ENCODE measurements at places on chromosomes 3 and 15. TPM values are rescaled to one million over a fixed set of nuclear protein-coding genes. Genes with fewer than 3 reads are reported as not detected.

The CLDN16 gene
- 0.40 TPM for total RNA-seq

The GXYLT2 gene
- 4.0 TPM for total RNA-seq

The MYNN gene
- 12.0 TPM for total RNA-seq

The KLHL24 gene
- total RNA-seq: 14.4 TPM

The HAPLN3 gene
- 8.5 TPM for total RNA-seq

The RTP1 gene
- not detected for total RNA-seq

DNA sequence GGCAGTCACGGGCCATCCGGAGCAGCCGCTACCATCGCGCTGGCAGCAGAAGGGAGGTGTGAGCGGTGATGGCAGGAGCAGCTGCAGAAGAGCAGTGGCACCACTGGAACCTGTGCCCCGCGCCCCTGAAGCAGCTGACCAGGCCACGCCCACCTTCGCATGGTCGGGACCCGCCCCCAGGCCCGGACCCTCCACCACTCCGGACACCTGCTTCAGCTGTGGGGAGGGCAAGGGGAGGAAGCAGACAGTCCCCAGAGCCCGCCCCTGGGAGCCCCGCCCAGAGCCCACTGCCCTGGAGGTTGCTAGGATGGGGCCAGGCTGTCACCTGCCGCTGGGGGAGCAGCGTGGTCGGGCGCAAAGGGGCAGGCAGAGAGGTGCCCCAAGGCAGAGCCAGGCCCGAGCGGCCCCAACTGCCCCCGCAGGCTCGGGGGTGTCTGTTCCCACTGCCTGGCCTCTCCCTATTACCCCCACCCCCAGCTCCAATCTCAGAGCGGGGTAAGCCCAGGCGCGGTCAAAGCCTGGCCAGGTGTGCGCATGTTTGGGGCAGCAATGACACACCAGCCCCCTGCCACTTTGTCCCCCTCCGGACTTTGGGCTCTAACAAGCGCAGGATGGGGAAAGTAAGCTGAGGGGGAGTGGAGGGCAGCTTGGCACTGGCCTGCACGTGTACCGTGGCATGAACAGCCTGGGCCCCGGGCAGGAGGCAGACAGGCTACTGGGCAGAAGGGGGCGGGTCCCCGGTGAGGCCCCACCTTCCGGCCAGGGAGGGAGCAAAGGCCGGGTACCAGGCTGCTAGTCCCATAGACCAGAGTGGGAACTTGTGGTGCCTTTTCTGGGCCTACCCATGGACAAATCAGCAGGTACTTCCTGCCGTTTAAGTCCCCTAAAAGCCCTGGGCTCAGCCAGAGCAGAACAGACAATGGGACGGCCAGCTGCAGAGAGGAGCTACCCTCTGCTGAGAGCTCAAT lies 8.7 kb downstream of the SPCS1 start:
- DNase-seq: no peak

DNA sequence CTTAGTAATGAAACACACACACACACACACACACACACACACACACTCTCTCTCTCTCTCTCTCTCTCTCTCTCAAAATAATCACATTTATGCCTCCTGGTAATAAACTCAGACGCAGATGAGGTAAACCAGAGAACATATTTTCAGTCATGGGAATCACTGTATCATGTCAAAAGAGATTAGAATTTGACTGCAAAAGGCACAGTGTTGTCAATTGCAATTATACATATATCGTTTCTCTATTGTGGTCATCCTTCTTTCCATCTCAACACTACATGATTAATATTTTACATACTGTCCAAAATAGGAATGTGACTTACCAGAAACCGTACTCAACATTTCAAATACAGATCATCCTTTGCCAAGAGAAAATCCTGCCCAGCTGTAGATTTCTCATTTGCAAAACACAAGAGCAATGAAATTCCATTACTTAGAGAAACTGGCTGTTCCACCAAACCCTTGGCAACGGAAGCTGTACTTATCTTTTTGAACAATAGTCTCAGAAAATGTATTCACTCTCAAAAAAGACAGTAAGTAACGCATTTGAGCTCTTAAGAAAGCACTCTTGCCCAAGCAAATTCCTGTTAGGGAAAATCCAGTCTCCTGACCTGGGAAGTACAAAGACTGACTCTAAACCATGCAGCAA lies 24.3 kb downstream of the PDZRN3 start:
- DNase-seq: no peak

DNA sequence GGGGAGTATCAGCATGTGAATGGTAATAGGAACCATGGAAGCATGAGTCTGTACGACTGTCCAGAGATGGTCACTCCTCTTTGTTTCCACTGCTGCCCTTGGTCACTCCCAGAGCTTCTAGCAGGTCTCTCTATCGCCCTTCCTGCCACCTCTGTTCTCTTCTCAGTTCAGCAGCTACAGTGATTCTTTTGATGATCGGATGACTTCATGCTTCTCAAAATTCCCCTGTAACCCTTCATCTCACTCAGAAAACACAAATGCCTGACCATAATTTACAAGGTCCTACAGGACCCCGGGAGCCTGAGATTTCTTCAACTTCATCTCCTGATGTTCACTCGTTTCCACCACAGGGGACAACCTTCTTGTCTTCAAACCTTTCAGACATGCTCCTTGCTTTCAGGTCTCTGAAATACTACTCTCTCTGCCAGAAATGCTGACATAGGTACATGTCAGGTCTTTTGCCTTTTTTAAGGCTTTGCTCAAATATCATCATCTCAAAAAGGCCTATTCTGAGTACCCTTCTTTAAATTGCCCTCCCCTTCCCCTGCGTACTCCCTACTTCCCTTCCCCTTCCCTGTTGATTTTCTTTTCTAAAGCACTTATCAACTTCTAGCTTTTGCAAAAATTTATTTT lies 42.1 kb upstream of the BHLHE40 start:
- no peak for DNase-seq

GRCh38 chr3:120636795-120637401 lies 40.8 kb downstream of the NDUFB4 start:
- no peak for DNase-seq

GRCh38 chr3:151615464-151615863 lies 118.3 kb upstream of the AADACL2 start:
- DNase-seq: no peak

GRCh38 chr3:173641696-173642095 lies 244.2 kb downstream of the NLGN1 start:
- no peak for DNase-seq

DNA sequence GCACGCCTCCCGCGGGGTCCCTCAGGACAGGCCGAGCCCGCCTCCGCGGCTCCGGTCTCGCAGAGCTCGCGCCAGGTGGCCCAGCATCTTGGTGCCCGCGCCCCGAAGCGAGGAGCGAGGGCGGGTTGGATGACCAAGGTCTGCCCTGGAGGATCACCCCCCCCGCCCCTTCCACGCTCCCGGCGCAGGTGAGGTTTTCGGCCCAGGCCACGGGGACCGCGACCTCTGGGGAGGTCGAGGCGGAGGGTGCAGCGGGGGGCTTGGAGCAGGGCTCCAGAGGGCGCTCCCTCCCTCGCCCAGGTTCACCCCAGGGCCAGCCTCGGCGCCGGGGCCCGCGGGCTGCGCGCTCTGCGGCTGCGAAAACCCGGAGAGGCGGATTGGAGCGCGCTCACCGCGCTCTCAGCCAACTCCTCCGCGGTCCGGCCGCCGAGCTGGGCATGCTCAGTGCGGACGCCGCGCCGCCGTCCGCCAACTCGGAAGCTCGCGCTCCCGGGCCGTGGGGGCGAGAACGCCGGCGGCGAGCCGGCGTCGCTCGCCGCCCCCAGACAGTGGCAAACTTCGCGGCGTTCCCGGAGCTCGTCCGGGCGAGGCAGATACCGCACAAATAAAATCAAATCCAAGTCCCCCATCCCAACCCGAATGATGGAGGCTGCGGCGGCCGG lies at the start of gene MED12L:
MED12L (plus strand) TSS at position 438 of the 662 bp plus-strand sequence. CDS start 1,263 bp downstream, outside the sequence.
- peak; percentile 45 for DNase-seq

DNA sequence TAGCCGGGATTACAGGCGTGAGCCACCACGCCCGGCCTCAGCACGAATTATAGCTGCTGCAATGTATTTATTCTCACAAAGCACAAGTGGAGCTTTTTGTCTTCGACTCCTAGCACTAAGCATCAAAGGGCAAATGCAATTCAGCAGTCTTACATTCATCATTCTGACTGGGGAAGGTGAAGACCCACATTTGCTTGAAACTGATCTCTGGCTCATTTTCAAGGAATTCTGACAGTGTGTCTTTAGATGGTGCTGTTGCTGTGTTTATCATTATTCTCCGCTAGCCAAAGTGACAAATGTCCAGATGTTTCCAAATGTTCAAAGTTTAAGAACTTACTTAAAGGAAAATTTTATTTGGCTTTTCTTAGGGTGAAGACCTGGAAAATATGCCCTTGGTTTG lies 55.9 kb downstream of the SGO1 start:
- DNase-seq: no peak

DNA sequence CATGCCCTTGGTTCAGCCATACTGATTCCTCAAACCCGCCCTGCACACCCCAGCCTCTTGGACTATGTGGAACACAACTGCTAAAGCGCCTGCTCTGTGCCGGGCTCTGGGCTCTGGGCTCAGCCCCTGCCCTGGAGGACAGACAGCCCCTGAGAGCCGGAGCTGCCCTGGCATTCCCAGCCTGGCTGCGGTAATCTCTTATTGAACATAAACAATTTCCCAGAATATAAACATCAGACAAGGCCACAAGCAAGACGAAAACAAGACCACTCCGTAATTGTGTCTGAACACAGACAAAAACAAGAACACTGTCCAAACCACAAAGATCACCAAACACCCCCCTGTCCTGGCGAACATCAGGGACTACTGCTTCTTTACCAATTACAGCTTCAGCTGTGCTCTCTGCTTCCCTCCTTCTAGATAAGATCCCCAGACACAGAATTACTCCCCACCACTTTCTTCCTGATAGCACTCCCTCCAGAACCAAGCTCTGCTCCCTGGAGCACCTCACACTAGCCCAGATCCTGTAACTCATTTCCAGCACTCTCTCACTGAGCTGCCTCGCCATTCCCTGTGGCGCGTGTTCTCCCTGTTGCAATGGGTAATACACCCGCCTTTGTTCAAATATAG lies 57.1 kb upstream of the TLE3 start:
- DNase-seq: no peak

DNA sequence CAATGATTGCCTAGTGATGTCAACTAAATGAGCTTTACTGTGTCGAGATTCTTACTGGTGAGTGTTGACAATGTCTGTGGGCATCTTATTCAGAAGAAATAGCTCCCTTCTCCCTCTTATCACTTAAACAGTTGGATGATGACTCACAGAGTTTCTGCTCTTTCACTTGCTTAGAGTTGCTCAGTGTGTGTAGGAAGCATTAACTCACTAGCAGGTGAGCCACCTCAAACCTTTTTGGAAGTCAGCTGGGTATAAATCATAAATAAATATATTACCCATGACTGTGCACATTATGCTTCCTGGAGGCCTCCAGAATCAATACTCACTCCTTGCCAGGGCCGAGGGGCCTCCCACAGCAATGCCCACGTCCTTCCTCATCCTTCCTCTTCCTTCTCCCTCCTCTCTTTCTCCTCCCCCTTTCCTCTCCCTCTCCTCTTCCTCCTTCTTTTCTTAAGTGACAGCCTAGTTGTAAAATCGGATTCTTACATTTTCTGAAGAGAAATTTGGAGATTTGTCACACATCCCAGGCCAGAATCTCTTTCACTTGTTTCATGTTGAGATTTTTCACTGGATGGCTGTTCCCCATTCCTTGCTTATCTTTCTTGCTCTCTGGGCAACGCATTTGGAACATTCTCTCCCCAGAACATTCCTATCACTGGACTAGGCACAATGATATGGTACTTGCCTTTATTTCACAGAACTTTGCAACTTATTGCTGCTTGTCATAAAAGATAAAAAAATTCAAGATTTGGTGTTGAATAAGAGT lies 17.5 kb downstream of the SHC4 start:
- DNase-seq: peak; percentile 58

DNA sequence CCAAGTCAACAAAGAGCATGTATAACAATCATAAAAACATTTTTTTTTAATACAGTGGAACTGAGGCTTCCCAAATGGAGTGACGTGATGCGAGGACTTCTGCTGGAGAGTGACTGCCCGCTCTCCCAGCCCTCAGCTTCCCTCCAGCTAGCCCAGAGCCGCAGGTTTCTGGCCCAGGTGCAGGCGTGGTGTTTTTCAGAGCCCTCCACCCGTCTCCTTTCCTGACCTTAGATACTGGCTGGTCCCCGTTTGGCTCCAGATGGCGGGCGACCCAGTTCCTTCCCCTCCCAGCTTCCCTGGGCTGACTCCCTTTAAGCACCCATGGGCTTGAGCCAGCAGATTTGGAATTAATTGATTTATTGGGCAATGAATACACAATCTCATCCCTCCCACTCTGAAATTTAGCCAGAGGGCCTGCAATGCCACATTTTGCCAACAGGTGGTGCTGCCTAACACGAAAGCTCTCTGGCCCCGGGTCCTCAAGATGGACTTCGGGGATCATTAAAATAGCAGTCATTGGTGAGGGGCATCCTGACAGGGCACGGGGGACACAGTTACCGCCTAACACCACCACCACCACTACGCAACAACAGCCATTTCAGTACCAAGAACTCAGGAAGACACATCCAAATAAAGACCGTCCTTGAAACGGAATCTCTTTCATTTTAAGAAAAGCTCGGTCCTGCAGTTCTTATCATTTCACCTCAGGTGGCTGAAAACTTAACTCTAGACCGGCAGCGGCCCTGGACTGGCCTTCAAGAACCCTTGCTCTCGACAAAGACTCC lies 47.5 kb upstream of the MUC4 start:
- DNase-seq: peak; percentile 24

DNA sequence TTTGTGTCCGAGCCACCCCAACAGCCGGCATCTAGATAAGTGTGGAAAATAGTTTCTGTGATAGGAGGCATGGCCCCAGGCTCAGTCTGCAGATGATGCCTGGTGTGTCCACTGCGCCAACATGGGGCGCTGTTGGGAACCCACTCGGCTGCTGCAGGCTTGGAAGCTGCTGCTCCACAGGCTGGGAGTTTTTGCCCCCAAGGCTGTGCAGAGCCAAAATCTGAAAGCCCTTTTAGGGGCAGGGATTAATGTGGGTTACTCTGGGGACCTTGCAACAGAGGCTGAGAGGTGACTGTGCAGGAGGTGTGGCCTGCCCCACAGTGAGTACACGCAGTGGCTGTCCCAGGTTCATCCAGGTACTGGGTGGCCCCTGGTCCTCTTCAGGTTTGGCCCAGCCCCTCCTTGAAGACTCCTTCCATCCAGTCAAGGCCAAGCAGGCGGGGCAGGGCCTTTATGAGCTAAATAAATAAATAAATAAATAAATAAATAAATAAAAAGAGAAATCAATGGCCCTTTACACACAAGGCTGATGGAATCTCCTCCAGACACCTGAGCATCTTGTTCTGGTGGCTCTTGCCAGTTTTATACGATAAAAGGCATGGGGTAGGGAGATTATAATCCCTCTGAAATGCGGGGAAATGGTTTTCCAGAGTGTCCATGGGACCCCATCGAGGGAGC lies 73.8 kb downstream of the AAGAB start:
- DNase-seq: no peak

DNA sequence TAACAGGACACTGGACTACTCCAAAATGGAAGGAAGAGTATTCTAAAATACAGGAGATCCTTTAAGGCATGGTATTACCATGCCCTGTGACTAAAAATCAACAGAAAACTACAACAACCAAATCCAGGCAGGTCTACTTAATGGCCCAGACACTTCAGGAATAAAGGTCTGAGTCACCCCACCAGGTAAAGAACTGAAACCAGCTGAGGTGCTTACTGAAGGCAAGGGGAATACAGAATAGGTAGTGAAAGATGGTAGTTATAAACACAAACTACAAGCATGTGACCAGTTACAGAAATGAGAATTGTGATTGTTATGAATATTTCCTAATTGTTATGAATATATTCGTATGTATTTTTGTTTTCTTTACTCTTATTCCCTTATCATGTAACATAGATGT lies 13.4 kb downstream of the IFT57 start:
- DNase-seq: no peak
